Activated gamma-delta T cell treated with Interleukin-2 at 50 U/mL for 16 hours (primary cell): ENCODE measurements at places on chromosomes 5 and 9.

DNA sequence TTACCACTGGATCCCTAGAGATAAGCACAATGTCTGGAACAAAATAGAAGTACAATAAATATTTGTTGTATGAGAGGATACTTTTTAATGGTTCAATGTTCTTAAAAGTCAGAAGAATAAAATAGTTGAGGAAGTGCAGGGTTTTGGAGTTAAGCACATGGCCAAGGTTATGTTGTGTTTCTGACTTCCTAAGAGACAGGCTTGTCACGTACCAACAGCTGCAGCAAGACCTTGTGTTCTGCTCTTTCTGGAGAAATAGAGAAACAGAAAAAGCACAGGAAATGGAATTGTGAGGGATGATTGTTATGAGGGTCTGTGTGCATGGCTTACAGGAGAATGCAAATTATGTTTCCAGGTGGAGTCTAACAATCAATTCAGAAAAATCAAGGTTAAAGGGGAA lies 12.9 kb downstream of the CARTPT start:
- no peak for DNase-seq

GRCh38 chr9:115008536-115009270 lies 78.3 kb upstream of the TNFSF8 start:
- no peak for DNase-seq

DNA sequence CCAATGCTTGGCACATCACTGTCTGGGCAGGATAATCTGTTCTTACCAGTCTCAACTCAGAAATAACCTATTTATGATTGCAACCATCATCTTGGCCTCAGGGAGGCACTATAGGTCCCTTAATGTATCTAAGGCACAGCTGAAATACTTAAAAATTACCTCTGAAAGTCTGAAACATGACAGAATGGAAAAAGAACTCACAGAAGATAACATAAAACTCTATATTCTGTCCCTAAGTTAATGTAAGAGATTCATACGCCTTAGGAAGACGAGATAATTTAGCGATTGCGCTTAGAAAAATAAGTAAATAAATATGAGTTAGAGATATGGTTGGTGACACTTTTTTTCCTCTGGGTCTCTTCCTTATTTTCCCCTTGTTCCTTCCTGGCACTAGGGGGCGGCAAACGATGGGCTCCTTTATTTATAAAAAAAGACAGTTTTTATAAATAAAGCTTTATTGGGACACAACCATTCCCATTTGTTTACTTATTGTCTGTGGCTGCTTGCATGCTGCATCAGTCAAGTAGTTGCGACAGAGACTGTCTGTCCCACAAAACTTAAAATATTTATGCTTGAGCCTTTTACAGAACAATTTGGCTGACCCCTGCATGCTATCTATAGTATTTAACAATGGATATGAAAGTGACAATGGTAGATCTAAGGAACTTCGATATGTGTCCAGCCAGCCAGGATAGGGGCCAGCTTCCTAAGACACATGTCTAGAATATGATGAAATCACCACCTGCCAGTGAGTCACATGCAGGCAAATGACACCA lies 79.6 kb downstream of the PDE4D start:
- DNase-seq = no peak

- no peak for DNase-seq
Measured at GRCh38 chr5:176736931-176737745, 73.2 kb upstream of the UNC5A start.

- DNase-seq = no peak
Measured at GRCh38 chr5:11777096-11777495, 127.2 kb downstream of the CTNND2 start.

DNA sequence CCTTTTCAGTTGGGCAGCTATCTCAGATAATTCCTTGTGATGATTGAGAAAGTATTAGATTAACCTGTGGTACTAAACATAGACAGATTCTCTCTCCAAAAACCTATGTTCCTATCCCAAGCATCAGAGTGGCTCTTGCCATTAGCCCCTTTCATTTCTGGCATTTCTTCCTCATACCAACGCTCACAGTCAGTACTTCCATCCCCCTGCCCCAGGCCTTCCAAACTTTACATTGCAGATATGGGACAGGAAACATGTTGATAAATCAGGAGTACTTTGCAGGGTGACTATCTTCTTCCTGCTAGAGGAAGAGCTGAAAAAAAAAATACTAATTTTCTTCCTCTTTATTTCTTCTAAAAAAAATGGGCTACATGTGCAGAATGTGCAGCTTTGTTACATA lies 442.6 kb upstream of the RGMB start:
- no peak for DNase-seq

GRCh38 chr5:16066810-16067209 lies 112.8 kb downstream of the MARCHF11 start:
- no peak for DNase-seq

DNA sequence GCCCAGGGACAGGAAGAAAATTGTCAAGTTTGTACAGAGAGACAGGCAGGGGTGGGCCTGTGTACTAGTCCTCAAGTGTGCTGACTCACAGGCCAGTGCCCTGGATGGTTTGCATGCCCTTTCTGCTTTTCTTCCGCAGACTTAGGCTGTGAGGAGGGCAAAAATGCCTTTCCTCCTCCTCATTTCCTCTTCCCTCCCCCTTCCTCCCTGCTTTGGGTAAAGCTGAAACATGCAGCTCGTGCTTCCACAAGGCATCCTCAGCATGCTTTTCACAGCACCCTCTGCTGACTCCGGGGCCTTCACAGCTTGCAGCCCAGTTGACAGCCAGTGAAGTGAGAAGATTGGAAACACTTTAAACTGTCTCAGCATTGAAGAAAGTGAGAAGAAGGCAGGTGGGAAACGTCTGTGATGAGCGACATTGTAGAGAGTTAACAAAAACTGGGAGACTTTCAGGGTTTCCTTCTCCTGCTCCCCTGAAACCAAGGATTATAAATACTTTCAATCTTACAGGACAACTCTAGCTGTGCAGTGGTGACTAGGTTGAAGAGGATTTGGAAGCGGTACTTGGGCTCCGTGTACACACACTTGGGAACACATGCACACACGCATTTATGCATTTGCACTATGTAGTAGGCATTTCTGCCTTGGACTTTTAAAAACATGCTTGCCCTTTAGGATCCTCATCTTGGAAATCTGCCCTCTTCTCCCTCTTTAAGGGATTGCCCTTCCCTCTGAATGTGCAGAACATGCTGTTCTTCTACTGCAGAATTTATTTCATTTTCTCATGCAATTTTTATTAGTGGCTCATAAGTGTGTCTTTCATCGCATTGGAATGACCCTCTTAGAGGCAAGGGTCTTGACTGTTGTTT lies 138.8 kb downstream of the GRIA1 start:
- no peak for DNase-seq

- no peak for DNase-seq
Measured at GRCh38 chr5:99033014-99033900, 104.5 kb upstream of the CHD1 start.

- DNase-seq = no peak
Measured at GRCh38 chr9:1938675-1939170, 76.4 kb upstream of the SMARCA2 start.

- DNase-seq = no peak
Measured at GRCh38 chr9:110758201-110758600, 89.6 kb downstream of the MUSK start.

DNA sequence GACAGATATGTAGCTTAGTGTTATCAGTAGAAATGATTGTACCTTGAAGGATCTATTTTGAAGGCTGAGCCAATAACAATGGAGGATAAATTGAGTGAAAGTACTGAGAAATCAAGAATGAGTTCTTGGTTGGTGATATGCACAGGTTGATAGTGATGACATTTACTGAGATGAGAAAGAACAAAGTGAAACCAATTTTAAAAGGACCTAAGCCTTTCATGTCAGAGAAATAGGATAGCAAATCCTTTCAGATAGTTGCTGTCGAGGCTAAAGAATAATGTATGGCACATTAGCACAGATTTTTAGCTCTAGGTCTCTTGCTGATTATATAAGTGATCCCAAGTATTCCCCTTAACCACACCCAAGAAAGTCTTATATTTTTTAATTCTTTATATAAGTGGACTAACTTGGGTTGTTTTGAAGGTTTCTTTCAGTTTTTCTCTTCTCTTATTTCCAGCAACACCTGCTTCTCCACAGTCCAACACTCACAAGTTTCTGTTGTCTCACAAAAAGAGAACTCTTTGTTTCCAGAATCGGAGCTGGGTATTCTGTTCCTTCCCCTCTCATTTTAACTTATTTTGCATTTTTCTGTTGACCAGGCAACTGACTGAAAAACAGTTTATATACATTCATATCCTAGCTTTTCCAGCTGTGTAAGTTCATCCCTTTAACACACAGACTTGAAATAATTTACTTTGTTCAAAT lies 286.9 kb upstream of the ATP10B start:
- no peak for DNase-seq

DNA sequence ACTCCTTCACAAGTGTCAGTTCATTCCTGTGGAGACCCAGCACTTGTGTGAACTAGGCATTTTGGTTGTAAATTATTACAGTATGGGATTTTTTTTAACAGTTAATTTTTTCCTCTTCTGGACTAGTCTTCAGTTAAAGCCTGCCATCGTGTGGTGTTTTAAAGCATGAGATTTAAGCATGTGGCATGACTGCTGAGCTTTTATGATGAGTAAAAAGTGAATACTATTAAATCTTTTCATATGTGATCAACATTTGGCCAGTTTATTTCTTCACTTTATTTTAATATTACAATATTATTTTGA lies 25.0 kb downstream of the LMNB1 start:
- no peak for DNase-seq

DNA sequence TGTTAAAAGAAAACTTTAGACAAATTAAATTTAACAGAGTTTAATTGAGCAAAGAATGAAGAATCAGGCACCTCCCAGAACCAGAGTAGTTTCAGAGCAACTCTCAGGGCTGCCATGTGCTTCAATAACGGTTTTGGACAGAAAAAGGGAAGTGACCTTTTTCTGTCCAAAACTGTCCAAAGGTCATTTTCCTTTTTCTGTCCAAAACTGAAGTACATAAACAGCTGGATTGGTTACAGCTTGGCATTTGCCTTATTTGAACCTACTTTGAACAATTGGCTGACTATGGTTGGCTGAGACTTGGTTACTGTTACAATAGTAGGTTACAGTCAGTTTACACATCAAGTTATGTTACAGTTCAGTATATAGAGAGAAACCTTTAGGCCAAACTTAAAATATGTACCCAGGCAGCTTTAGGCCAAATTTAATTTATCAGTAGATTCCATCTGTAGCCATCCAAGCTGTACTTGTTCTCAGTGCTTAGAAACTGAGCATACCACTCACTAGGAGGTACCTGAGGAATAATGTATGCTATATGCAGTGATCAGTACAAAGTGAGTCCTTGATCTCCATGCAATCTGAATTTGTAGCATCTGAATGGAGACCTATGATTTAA lies 44.0 kb downstream of the C9orf85 start:
- DNase-seq = no peak

DNA sequence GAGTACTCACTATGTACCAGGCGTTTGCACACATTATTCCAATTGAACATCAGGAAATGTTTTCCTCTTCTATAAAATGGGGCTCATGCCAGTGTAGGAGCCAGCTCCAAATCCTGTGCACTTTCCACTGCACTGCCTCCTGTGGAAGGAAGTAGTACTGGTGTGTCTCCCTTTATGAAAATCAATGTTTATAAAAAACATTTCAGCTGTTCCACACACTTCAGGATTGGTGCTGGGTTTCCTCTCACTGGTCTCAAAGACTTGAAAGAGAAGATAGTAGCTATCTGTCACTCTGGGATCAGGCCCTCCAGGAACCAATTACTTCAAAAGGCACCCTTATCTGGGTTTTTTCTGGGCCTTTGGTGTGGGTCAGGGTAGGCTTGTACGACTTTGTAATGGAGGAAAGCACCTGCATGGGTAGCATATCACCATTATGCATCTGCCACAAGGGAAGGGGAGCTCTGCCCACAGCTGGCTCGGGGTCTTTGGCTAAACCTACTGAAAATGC lies 32.5 kb downstream of the RAB14 start:
- DNase-seq = peak; percentile 10

DNA sequence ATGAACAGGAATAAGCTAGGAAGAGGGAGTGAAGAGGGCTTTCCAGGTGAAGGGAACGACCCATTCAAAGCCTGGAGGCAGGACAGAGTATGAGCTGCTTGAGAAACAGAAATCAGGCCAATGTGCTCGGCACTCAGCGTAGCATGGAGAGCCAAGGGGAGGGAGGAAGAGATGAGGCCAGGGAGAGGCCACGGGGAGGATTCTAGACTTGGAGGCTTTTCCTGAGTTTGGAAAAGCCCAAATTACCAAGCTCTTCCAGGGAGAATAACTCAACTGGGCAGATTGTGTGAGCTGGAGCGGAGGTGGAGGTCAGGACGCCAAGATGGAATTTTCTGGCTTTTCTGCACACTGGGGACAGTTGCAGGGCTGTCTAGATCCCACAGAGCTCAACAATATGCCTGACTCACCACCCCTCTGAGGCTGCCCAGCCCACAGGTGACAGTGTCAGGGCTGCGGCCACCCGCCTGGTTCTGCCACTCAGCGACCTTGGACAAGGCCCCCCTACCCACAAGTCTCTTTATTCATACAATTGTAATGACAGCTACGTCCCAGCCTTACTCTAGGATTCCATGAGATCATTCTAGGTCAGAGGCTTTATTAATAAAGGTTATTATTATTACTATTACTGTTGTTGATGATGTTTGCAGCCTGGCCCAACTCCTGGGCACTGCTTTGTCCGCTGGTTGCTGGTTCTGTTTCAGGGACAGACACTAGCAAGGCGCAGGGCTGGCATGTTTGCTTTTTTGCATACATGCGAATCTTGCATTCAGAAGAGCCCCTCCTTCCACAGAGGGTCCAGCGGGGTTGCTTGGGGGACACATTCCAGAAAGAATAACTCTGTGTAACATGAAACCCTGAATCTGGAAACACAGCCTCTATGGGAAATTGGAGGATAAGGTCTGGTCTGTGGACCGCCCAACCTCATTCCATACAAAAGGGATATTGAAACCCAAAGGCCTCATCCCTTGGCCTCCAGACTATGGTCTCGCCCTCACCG lies 9.4 kb upstream of the LMX1B start:
- DNase-seq = no peak

DNA sequence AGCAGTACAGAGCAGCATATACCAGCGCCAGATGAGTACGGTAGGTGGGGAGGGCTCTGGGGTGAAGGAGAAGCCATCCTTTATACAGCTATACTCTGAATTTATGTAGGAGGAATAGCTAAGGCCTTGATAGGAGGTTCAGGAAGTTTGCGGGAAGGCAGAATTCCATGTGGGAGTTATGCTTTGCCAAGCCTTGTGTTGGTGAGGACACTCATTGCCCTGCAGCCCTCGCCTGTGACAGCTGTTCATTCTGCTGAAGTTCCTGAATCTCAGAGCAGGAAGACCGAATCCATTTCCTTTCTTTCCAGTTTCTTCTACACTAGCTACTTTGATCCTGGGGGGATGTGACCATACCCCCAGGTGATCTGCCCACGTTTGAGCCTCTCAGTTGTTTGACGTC lies 7.7 kb downstream of the MFAP3 start:
- no peak for DNase-seq

DNA sequence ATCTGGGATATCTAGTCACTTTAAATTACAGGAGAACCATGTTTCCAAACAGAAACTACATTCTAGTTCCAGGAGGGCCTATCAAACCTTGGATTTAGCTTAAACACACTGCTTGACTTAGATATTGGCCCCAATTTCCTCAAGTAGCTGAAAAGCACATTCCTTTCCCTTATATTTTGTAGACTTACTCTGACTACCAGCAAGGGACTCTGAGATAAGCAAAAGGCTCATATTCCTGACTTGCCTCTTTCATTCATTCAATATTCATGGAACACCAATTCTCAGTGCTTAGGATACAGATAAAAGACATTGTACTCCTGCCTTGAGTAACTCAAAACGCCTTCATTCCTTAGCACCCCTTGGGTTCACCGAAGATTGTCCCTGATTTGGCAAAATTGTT lies 11.8 kb downstream of the NR6A1 start:
- no peak for DNase-seq

- no peak for DNase-seq
Measured at GRCh38 chr5:154375329-154376008, 70.3 kb upstream of the SAP30L start.

GRCh38 chr9:35956651-35957050 lies 1.3 kb downstream of the OR2S2 start:
- DNase-seq = no peak
